ENCODE measurements at places on chromosomes 7 and 10.

DNA sequence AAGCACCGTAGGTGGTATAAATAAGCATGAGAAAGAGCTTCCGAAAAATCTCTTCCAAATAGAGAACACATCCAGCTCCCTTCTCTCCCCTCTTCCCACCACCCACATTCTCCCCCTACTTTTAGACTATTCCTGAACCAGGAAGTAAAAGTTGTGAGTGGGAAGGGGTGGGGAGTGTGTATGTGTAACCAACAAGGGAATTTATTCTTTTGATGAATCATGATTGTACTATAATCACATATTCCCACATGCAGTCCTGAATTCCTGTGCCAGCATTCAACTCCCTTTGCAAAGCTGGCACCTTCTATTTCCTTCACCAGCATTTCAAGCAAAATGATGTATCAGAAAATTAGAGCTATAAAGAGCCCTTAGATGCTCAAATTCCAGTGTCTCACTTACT, 230.6 kb upstream of the CHRM2 start:
- H3K27me3 ChIP-seq = no peaks in the 10 kb centered on the region
- DNase-seq = no peak
- no peaks in the 10 kb centered on the region for H3K4me1 ChIP-seq
- H3K4me3 ChIP-seq = no peak overlapping the region

DNA sequence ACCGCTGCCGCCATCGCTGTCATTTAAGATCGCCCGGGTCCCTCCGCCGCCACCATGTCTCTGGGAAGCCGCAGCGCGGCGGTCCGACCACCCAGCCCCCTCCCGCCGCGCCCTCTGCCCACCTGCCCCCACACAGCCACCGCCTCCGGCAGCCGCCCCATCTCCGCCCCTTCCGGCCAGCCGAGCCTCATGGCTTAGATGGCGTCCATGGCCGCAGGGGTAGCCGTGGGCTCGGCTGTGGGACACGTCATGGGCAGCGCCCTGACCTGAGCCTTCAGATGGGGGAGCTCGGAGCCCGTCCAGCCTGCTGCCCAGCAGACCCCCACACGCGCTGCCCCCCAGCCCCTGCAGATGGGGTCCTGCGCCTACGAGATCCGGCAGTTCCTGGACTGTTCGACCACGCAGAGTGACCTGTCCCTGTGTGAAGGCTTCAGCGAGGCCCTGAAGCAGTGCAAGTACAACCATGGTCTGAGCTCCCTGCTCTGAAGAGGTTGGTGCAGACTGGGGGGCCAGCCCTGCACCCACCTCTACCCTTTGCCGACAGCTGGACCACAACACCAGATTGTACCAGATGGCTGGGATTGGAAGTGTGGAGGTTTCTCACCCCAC, 38.0 kb upstream of the TARP start:
- peaks cover 25% of the 10 kb centered on the region for H3K27me3 ChIP-seq
- H3K27ac ChIP-seq = no peak overlapping the region
- H3K4me3 ChIP-seq = peak overlapping the region; percentile 85
- peaks cover 11% of the 10 kb centered on the region for H3K4me1 ChIP-seq

- H3K27me3 ChIP-seq = no peaks in the 10 kb centered on the region
- DNase-seq = peak; percentile 39
- peaks cover 18% of the 10 kb centered on the region for H3K4me1 ChIP-seq
- H3K4me3 ChIP-seq = peak overlapping the region; percentile 64
Observed at GRCh38 chr7:16851829-16852228, 30.0 kb downstream of the AGR3 start.

GRCh38 chr10:67666416-67667034, 29.5 kb downstream of the CTNNA3 start:
- no peak overlapping the region for H3K4me3 ChIP-seq
- DNase-seq = peak; percentile 3
- no peaks in the 10 kb centered on the region for H3K4me1 ChIP-seq
- no peak overlapping the region for H3K27ac ChIP-seq
- peaks cover 14% of the 10 kb centered on the region for H3K27me3 ChIP-seq
- H3K36me3 ChIP-seq = no peaks in the 10 kb centered on the region

GRCh38 chr10:87804939-87805569, 13.0 kb downstream of the ATAD1 start:
- peaks cover 22% of the 10 kb centered on the region for H3K4me1 ChIP-seq
- H3K27me3 ChIP-seq = no peaks in the 10 kb centered on the region
- H3K36me3 ChIP-seq = peaks cover 64% of the 10 kb centered on the region
- DNase-seq = no peak
- no peak overlapping the region for H3K4me3 ChIP-seq
